Stimulated activated CD4-positive, alpha-beta T cell treated with anti-CD3 and anti-CD28 coated beads, Interleukin-15, amount 100 ng/mL, for 1 hour (primary cell): ENCODE measurements at places on chromosomes 1 and 21.

- no peak for DNase-seq
Measured at GRCh38 chr1:199759268-199759730, 268.2 kb upstream of the NR5A2 start.

DNA sequence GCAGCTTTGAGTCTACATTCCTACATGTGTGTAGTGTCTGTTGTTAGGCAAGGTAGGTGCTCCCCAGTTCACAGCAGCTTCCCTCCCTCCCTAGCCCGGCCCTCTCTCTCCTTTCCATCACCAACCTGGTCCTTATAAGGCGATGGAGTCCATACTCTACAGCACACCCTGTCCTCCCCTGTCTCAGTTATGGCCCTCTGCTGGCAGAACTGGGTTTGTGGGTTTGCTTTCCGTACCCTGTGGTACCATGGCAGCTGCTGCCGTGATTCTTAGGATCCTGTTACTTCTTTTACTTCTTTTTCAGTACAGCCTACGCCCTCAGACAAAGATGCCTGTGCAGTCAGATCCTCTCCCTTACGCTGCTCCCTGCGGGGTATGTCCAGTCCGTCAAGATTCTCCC is 31.7 kb downstream of the AK5 start:
- no peak for DNase-seq

- DNase-seq: no peak
Measured at GRCh38 chr1:17232759-17233661, 15.9 kb upstream of the PADI3 start.

DNA sequence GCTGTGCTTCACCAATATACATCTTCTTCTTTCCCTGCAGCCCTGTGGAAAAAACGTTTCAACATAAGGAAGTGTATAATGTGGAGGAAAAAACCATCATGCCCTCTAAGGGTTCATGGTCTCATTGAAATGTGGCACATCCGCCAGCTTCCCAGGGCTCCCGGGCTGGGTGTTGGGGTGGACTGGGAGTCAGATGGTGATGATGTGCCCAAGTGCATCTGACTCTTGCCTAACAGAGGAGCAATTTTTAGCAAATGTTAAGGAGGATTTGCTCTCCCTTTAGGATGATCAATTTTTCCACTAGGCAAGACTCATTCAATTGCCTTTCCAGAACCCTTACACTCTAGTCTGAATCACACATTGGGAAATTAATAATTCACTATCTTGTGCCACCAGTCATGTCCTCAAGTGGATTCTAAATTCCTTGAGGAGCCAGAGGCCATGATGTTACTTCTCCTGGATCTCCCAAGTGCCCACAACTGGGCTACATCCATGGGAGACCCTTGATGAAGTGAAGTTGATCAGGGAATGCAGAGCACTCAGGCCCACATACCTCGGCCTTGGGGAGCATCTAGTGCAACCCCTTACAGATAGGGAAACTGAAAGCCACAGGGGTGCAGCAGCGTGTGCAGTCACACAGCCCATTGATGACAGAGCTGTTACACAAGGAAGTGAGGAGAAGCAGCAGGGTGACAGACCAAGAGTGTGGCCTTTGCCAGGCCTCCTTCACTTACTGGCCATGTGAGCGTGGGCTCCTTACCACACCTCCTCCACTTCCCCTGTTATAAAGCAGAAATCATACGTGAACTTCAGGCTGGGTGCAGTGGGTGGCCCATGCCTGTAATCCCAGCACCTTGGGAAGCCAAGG is 100.0 kb upstream of the SLC44A3 start:
- DNase-seq: no peak

GRCh38 chr1:198933515-198934222 is 294.8 kb downstream of the PTPRC start:
- no peak for DNase-seq

DNA sequence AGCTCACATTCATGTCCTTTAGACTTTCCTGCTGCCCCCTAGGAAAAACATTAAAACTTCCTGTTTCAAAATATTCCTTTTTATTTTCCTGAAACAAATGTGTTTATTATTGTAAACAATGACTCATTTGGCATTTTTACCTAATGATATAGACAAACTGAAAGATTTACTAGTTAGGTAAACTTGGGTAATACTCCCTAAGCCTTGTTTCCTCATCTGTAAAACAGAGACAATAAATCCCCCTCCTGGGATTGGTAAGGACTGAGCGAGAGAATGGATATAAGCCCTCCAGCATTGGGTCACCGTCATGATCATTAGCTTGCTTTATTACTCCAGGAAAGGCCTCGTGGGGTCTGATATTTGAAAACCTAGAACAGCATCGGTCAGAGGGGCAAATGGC is 59.8 kb downstream of the LPAR3 start:
- no peak for DNase-seq

- DNase-seq: no peak
Measured at GRCh38 chr1:73604211-73604610, 593.8 kb downstream of the LRRIQ3 start.

- DNase-seq: no peak
Measured at GRCh38 chr21:35303085-35303484, 254.0 kb upstream of the RUNX1 start.

DNA sequence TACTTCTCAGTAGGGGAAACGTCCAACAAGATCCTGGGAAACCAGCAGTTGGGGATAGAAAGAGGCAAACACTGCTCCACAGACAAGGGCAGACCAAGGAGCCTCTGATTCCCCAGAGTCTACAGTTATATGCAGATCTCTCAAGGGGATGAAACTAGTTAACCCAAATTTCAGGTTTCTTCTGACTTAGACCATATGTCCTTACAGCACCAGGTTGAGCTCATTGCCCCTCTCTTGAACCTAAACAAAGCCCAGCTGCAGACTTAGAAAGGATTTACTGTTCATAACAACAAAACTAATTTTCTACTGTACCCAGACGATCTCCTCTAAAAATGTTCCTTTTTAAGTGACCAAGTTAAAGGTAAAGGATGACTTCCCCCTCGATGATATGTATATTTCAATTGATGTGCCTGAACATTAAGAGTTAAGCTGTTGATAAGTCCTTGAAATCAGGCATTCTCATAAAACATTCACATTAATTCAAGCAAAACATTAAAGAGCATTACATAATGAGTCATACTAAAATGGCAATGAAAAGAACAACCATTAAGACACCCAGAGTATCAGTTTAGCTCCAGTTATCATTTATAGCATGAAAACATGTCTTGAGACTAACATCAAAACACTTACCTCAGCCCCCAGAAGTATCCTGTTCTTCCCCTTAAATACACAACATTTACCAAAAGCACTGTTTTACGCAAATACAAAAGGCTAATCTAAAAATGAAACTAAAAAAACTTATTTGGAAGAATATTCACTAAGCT is 24.1 kb downstream of the SMYD3 start:
- DNase-seq: no peak

GRCh38 chr1:182656842-182657397 is 27.5 kb downstream of the RGS8 start:
- DNase-seq: no peak

- DNase-seq: no peak
Measured at GRCh38 chr1:14183329-14183728, 415.2 kb upstream of the KAZN start.

- no peak for DNase-seq
Measured at GRCh38 chr1:78322928-78323680, 167.7 kb upstream of the PTGFR start.

DNA sequence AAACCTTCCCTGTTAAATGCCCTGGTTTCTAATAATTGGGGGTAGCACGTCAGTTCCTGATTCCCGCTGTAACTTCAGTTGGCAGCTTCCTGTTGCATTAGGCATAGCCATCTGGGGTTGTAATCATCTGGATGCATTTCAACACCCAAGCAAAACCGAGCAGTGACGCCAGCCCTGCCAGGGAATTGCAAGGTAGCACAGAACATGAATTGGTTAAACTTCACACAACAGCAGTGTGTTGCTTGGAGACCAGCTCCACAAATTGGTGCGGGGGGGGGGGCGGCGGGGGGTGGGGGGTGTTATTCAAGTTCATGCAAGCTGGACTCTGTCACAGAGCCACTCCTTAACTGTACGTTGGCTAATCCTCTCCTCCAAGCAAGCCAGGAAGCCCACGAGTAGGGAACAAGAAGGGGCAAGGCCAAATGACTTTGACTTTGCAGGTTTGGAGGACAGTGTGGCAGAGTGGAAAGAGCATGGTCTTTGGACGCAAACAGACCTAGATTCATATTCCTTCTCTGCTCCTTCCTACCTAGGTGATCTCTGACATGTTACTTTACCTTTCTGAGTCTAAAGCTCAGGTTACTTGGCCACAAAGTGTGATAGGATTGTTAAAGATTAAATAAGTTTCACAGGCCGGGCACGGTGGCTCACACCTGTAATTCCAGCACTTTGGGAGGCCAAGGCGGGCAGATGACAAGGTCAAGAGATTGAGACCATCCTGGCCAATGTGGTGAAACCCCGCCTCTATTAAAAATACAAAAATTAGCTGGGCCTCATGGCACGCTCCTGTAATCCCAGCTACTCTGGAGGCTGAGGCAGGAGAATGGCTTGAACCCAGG is 4.7 kb downstream of the LAX1 start:
- no peak for DNase-seq

DNA sequence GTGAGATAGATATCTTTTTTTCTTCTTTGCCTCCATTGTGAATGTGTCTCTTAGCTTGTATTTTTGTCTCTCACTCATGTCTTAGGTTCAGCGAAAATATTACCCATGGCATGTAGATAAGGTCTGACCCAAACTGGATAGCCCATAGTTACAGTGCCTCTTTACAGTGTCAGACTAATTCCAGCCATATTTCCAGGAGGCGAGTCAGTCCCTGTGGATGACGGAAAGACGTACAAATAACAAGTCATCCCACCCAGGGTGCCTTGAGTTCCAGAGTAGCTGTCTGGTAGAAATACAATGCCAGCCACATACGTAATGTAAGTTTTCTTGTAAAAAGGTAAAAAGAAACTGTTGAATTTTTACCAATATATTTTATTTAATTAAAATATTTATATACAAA is 157.3 kb downstream of the ZNF281 start:
- DNase-seq: no peak

DNA sequence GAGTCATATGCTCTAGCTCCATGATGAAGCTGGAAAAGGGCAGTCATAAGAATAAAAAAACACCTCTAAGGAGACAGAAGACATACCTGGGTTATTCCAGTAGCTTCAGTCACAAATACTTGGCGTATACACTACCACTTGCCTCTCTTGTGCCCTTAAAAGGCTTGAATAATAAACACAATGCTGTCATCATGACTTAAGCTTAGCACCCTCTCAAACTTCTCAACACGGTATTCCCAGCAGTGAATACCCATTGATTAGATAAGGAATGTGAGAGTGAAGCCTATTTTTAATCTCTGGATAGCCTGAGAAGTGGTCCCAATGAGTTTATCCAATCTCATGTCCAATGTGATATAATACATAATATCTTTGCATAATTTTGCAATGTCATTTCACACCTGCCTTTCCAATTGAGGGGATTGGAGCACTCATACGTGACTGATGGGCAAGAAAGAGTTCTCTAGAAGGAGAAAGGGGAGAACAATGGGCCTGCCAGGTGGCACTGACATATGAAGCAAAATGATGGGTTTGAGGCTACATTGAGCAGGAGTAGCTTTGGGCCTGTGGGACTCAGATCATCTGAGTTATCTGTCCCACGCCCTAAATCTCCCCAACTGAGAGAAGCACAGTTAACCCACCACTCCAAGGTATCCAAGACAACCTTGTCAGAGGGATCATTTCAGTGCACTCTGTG is 298.6 kb upstream of the DAB1 start:
- no peak for DNase-seq

- no peak for DNase-seq
Measured at GRCh38 chr1:203743091-203743571, 21.9 kb upstream of the LAX1 start.

DNA sequence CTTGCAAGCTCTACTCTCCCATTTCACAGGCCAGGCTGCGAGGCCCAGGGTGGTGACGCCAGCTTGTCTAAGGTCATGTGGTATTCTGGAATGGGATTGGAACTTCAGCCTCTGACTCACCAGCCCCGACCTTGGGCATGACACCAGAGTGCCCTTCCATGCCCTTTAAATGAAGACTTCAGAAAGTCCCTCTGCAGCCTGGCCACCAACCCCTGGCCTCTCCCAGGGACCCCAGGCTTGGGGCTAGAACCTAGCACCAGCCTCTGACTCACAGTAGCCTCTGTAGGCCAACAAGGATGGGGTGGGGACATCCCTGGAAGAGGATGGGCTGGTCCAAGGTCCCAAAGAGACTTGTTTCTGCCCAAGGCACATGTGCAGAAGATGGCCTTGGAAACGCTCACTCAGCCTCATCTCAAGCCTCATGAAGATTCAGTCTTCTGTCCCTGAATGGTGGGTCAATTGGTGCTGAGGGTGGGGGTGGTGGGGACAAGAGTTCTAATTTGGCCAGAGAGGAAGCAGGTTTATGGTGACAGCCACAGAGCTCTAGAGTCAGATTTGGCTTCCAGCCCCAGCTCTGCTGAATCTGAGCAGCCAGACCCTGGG is 36.1 kb upstream of the RUNX3 start:
- DNase-seq: no peak

DNA sequence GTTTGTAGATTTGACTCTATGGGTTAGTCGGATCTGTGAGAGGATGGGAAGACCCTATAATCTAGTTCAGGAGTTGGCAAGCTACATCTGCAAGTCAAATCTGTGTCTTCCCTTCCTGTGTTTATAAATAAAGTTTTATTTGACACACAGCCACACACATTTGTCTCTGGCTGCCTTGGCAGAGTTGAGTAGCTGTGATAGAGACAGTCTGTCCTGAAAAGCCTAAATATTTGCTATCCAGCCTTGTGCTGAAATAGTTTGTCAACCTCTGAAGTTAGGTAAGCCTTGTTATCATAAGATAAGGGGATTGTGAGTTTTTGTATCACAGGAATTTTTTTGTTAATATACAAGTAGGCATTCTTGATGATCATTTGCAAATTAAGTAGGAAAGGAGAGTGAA is 136.8 kb downstream of the NOS1AP start:
- no peak for DNase-seq

GRCh38 chr1:110529011-110529410 is 10.0 kb upstream of the KCNA10 start:
- no peak for DNase-seq

DNA sequence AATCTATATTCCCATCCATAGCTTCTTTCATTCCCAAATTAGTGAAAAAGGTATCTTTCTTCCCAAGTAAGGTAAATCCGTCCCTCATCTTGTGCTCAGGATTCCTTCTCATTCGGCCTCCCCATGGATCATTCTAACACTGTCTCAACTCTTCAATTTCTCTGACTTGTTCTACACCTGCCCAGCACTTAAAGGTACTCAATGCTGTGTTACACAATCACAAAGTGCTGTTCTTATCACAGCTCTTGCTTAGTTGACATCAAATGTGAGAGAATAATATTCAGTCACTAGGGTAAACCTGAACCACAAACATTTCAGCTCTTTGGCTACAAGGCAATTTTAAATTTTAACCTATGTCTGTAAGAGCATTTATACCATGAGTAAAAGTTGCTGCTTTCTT is 94.8 kb downstream of the DIRAS3 start:
- no peak for DNase-seq

GRCh38 chr1:100597061-100597741 is 59.3 kb downstream of the GPR88 start:
- no peak for DNase-seq
